Tibial artery (tissue), 4 donors: ENCODE measurements at places on chromosomes 6 and 20.

DNA sequence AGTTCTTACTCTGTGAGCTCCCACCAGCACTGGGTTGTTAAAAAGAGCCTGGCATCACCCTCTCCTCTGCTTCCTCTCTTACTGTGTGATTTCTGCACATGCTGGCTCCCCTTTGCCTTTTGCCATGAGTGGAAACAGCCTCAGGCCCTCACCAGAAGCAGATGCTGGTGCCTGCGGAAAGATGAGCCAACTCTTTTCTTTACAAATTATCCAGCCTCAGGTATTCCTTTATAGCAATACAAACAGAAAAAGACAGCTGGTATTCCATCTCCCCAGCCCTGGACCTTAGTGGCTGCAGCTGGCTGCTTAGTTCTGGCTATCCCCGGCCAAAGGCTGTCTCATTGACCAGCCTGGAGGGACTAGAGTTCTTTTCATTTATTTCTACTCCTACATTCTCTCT, 129.1 kb downstream of the IMPG1 start:
- no peak for DNase-seq

- no peak for DNase-seq
Measured at GRCh38 chr6:90805619-90806155, 218.8 kb upstream of the MAP3K7 start.

- no peak for DNase-seq
Measured at GRCh38 chr6:6772751-6773150, 184.2 kb downstream of the LY86 start.

GRCh38 chr20:47181056-47181862, 175.2 kb downstream of the ZMYND8 start:
- no peak for DNase-seq
